ENCODE measurements at places on chromosomes 16 and 17.

GRCh38 chr16:71479420-71479819 is 9.7 kb downstream of the ZNF19 start:
- peak; percentile 63 for DNase-seq

DNA sequence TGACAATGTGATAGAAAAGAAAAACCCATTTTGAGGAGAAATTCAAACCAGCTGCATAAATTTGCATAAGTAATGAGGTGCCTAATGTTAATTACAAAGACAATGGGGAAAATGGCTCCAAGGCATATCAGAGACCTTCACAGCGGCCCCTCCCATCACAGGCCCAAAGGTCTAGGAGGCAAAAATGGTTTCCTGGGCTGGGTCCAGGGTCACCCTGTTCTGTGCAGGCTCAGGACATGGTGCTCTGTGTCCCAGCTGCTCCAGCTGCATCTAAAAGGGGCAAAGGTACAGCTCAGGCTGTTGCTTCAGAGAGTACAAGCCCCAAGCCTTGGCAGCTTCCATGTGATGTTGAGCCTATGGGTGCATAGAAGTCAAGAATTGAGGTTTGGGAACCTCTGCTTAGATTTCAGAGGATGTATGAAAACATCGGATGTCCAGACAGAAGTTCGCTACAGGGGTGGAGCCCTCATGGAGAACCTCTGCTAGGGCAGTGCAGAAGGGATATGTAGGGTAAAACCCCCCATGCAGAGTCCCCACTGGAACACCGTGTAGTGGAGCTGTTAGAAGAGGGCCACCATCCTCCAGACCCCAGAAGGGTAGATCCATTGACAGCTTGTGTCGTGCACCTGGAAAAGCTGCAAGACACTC is 40.6 kb downstream of the IKZF3 start:
- DNase-seq, result no peak

GRCh38 chr17:46184696-46185095 is 8.5 kb downstream of the KANSL1 start:
- DNase-seq, result no peak

GRCh38 chr16:81521141-81521626 is 76.6 kb downstream of the CMIP start:
- DNase-seq, result no peak

- no peak for DNase-seq
These were observed 13.8 kb upstream of the MC1R start for GRCh38 chr16:89904606-89905510.

DNA sequence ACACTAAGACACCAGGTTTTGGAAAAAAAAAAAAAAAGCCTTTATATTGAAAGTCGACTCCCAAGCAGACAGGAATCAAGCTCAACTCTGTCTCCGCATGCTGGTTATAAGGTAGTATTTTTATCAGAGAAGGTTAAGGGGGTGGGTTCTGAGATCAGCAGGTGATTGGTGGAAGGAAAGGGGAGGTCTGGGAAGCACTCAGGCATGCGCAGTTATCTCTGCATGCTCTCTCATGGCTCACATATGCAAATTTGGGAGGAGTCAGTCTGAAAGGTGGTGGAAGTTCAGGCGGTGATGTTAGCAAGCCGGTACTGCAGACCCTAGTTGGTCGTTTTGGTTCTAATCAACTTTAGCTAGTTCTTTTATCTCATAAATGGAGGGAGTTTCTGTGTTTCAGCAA is 357.6 kb upstream of the C16orf82 start:
- no peak for DNase-seq

All from NCI-H82 (cell line).